ENCODE measurements at places on chromosomes 5 and 9. TPM values are rescaled to one million over a fixed set of nuclear protein-coding genes. Genes with fewer than 3 reads are reported as not detected.

Gene PFN3
- not detected for total RNA-seq

Gene ANKRD20A1
- 0.21 TPM for total RNA-seq

Gene PLK2
- 43.2 TPM for total RNA-seq

Gene MCIDAS
- not detected for total RNA-seq

Gene GMCL2
- total RNA-seq = not detected

Gene SMIM33
- total RNA-seq = not detected

Gene GFPT2
- 1.7 TPM for total RNA-seq

Gene NKD2
- total RNA-seq = not detected

Gene RNF224
- total RNA-seq = 0.10 TPM

Gene QRFP
- total RNA-seq = not detected

Gene LARP1
- total RNA-seq = 45.3 TPM
